Large intestine (tissue), 12 donors: ENCODE measurements at places on chromosomes 7 and 10. TPM values are rescaled to one million over a fixed set of nuclear protein-coding genes. Genes with fewer than 3 reads are reported as not detected.

DNA sequence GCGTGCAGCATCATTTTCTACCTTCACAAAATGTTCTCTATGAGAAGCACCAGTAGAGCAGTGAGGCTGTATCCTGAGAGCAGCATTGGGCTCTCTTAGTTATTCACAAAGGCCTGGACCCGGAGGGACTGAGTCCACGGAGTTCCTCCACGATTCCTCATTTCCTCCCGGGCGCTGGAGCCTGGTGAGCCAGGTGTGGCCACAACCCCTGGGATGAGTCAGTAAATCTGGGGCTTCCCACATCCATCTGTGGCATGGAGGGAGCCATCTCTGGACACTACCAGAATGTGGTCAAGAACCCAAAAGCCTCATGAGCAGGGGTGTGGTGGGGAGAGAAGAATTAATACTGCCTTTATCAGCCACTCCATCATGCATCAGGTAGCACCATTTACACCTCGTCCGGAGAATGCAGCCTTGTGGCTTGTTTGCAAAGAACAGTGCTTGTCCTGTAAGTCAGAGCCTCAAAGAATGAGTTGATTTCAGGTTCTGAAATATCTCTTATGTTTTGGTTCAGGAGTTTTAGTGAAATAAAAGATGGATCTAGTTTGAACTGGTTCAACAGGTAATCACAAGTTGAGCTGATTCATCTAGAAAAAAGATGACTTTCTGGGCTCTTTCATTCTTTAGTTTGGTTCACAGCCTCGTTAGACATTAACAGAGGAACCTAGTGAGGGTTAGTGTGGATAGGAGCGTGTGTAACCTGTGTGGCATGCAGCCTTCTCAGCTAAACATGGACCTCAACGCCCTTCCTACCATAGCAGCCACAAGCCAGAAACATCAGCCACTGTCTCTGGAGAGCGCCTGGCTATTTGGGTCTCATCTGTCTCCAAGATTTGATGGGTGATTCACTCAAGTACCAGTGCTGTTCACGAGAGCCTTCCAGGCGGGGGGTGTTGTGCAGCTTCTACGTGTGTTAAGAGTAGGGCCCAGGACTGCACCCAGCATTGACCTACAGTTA lies 95.2 kb downstream of the WDR37 start:
- no peak for DNase-seq

MRLN gene
- 0.33 TPM for polyA plus RNA-seq

- DNase-seq: no peak
Observed at GRCh38 chr10:29966269-29966668, 93.1 kb downstream of the JCAD start.

DNA sequence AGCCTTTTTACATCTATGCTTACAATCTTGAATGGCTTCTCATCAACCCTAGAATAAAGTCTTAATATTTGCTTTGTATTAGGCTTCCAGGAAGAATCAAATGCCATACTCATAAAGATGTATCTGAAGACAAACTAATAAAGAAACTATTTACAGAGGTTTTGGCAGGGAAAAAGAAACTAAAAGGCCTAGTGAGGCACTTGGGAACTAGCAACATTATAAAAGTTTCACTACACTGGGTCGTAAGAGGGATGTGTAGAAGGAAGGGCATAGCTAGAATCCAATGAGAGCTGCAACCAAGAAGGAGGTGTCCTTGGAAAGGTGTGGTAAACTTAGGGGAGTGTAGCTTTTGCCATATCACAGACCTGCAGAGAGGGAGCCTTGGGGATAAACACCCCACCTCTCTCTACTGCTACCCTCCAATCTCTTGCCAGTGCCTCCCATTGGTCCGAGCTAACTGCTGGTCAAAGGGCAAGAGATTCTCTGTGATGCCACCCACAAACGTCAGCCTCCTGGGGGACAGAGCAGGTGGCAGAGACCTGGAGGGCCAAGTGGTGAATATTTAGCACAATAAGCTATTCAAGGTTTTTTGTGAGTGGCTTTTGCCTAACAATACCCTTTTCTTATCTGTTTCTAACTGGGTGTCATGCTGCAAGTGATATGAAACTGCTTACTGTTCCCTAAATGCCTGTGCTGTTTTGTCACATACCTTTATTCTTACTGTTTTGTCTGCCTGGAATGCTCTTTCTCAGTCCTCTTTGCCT lies 60.7 kb downstream of the CPED1 start:
- DNase-seq: no peak

DNA sequence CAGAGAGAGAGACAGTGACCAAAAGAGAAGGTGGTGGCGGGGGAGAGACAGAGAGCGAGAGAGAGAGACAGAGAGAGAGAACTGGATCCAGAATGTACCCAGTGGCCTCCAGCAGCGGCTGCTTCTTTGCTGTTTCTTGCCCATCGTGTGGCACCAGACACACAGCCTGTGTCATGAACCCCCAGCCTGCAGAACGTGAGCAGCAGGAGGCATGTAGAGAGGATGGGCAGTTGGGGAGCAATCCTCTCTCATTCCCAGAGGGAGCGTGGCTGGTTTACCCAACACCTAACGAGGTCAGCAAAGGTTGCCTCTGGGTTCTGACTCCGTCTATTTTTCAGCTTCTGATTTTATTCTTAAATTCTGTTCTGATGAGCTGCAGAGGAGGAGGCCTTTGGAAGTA lies 168.1 kb downstream of the ADARB2 start:
- DNase-seq: no peak

HOXA10 gene
- polyA plus RNA-seq: 0.12 TPM

- no peak for DNase-seq
Observed at GRCh38 chr7:99030457-99030856, 113.5 kb downstream of the SMURF1 start.

- DNase-seq: no peak
Observed at GRCh38 chr7:65925040-65925439, 52.2 kb downstream of the VKORC1L1 start.

AKR1C8 gene
- polyA plus RNA-seq: 0.13 TPM

DNA sequence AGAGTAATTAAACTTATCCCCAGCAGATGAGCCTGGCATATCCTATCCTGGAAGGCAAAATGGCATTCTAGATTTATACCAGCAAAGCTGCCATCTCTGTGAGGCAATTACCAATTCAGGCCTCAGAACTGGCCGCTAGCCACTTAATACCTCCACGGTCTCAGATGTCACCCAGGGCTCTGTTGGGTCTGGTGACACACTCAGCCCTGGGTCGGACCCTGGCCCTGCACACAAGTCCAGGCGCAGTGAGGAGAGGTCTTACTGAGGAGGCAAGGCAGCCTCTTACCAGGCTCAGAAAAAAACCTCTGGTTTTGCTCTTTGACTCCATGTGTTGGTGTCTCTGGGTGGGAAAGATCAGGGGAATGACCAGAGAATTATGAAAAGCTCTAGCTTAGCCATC lies 186.6 kb downstream of the EMX2 start:
- DNase-seq: no peak

DNA sequence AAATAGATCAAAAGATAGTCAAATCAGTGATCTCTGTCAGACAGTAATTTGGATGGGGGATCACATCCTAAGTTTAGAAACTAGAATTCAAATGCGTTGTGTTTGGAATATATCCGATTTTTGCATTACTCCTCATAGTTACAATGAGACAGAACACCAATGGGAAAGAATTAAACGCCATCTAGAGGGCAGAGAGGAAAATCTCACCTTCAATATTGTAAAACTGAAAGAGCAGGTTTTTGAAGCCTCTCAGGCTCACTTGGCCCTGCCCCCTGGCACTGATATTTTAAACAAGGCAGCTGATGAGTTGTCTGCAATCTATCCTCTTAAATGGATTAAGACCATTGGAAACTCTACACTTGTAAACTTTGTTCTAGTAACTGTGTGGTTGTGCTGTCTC lies 17.7 kb downstream of the FRG2B start:
- no peak for DNase-seq

DNA sequence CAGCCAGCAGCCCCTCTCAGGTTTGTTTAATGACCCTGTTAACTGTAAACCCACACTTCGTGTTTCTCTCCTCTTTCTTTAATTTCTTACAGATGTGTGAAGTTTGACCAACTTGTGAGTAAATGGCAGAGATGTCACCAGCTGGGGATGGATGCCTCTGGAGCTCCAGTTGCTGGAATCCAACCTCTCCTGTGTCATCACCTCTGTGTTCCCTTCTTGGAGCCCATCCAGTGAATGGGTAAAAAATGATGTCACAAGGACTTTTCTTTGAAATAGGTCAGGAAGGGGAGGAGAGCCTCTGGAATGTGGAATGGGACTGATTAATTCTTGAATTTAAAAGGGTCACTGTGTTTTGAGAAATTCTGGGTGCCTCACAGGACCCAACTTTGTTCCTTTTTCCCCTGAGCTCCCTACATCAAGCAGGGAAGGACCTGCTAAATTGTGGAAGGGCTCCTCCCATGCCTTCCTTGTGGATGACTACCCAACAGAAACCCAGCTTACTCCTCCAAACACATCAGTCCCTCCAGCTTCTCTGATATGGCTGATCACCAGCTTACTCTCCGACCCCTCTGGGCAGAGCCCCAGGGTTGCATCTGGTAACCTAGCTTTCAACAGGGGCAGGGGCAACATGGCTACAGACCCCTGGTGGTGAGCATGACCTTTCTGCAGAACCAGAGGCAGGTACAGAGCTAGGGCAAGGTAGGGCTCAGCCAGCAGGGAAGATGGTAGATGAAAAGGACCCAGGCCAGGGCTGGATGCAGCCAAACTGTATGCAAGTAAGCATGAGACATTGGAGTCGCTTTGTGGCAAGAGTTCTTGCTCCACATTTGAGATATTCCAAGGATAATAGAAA lies 67.5 kb downstream of the STRA8 start:
- no peak for DNase-seq

DNA sequence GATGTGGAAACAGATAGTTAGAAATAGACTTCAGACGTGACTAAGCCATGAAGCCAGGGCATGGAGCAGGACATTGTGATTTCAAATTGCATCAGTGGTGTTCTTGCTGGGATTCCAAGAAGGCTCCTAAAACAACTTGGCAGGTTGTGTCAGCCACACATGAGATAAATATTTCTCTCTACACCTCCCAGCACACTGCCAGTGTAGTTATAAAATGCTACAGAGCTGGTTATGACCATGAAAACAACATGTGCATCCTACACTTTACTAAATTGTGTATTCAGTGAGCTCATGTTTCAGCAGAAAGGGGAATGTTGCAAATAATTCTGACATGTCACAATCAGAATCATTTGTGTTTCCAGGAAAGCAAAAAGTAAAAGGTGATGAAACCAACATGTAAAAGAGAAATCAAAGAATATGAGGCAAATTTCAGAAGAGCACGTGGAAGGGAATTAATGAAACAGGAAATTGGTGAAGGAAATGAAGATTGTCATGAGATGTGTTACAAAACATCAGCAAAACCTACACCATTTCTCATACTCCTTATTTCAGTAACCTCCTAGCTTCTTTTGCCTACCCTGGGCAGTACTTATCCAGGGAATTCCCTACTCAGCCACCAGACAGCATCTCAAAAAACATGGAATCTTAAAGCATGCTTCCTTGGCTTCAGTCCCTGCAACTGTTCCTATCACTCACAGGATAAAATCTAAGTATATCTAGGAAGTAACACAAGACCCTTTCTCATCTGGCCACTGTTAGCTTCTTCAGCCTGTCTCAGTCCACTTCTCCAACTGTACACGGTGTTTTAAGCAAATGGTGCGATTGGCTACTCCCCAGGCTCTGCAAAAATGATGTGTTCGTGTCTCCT lies 5.8 kb upstream of the CYP3A7 start:
- DNase-seq: no peak

- DNase-seq: no peak
Observed at GRCh38 chr10:127678091-127678490, 58.9 kb upstream of the FOXI2 start.

MYOZ1 gene
- 0.94 TPM for polyA plus RNA-seq

FAM237B gene
- polyA plus RNA-seq: 0.16 TPM

TOMM7 gene
- polyA plus RNA-seq: 536 TPM

DNA sequence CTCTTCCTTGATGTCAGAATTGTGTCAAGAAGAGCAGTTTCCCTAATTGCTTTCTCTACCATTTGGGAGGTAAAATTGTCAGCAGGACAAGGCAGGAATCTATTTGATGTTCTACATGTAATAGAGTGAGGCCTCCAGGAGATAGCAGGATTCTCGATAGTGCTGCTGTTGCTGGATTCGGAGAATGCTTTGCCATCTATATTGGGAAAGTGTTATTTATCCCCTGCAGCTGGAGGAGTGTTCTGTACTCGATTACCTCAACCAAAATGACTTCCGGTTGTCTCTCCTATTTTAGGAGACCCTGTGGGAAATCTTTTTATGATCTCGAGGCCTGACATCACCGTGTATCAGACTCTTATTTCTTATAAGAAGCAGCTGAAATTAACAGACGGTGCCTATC lies 217.1 kb downstream of the TMEM178B start:
- no peak for DNase-seq

GRCh38 chr10:11087372-11087771 lies 69.7 kb downstream of the CELF2 start:
- DNase-seq: no peak

ARID5B gene
- 19.9 TPM for polyA plus RNA-seq

DNA sequence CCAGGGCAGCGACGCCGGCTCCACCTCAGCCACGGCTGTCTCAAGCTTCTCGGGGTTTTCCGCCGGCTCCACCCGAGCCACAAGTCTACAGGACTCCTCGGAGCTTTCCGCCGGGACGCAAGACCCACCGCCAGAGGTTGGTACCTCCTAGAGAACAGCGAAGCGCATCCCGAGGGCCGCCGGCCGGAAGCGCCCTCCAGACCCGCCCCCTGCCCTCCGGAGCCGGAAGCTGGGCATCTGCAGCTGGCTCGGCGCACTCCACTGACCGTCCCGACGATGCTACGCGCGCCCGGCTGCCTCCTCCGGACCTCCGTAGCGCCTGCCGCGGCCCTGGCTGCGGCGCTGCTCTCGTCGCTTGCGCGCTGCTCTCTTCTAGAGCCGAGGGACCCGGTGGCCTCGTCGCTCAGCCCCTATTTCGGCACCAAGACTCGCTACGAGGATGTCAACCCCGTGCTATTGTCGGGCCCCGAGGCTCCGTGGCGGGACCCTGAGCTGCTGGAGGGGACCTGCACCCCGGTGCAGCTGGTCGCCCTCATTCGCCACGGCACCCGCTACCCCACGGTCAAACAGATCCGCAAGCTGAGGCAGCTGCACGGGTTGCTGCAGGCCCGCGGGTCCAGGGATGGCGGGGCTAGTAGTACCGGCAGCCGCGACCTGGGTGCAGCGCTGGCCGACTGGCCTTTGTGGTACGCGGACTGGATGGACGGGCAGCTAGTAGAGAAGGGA lies at the start of gene MINPP1:
Gene MINPP1, plus strand, starts transcription at position 254 of the 726 bp plus-strand sequence. Its CDS starts 23 bp downstream, at position 277.
- peak; percentile 65 for DNase-seq

GRCh38 chr7:38839851-38840250 lies 69.1 kb downstream of the VPS41 start:
- no peak for DNase-seq

DNA sequence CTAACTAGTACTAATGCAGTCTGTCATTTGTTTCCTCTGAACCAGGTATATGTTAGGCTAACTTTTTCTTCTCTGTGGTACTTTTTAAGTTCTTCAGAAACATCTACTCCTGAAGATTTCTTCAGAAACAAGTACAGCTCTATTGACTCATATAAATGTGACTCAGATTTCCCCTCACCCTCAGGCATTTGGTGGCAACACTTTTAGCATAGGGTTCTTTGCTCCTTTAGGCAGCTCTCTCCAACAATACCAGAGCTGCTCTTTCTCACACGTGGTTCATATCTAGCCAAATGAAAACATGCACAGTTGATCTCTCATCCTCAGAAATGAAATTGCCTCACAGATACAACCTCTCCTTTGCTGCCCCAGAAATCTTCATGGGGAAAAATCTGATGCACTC lies 939.8 kb downstream of the SORCS1 start:
- DNase-seq: no peak
